Osteoblast (primary cell): ENCODE measurements at places on chromosomes 2 and 18. TPM values are rescaled to one million over a fixed set of nuclear protein-coding genes. Genes with fewer than 3 reads are reported as not detected.
A peak's percentile ranks its signal among the peaks of the same experiment; 100 is the strongest.

DNA sequence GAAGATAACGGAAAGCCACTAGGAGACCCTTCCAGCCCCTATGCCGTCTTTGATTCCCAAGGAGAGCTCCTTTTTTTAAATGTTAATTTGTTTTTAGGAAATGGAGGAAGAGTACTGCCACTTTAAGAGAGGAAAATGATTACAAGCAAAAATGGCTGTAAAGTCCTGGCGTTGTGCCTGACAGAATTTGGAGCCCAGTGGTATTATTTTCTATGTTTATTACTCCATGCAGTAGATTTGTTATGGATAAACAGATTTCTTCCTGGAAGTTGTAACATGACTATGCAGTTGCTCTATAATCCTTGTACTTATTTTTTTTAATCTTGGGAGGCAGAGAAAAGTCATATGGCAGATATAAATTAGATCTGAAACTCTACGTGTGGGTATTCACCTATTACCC lies 141.3 kb downstream of the GBX2 start:
- H3K27ac ChIP-seq, result no peak overlapping the region
- no peak overlapping the region for H3K4me3 ChIP-seq
- H3K4me1 ChIP-seq, result no peaks in the 10 kb centered on the region
- no peaks in the 10 kb centered on the region for H3K36me3 ChIP-seq
- H3K27me3 ChIP-seq, result no peaks in the 10 kb centered on the region
- no peak for DNase-seq

TMSB10 gene
- 3,633 and 4,065 TPM in 2 replicates for total RNA-seq

TMEFF2 gene
- under 0.01 TPM in 2 replicates for total RNA-seq

GRCh38 chr2:140876015-140876414 lies 1254.8 kb downstream of the LRP1B start:
- H3K4me1 ChIP-seq, result no peaks in the 10 kb centered on the region
- H3K27ac ChIP-seq, result no peak overlapping the region
- no peak overlapping the region for H3K4me3 ChIP-seq

CDH7 gene
- total RNA-seq, result not detected in 2 replicates

DNA sequence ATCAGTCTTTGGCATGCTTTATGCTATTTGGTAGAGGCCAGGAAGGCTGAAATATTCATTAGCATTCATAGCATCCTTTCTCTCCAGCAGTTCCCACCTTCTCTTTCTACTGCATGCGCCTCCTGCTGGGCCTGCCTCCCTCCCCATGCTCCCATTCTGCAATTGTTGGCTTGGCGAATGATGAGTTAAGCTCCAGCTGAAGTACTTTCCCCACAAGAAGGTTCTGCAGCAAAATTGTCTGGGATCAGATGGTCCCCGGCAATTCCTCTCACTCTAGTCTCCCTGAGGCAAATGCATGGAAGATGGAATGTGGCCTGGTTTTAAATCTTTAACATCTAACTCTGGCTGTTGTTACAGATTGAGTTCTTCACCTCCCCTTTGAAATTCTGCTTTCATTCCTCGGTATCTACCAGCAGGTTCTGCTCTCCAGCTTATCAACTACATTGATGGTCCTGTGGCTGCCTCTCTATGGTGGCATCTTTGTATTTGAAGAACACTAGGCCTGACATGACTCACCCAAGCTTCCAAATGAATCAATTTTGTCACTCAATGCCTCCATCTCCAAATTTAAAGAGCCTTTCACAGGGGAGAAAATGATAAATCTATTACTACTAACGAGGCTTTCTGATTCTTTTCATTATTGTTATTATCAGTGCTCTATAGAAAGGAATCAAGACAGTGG lies 55.9 kb downstream of the KCTD18 start:
- no peak for DNase-seq
- peaks cover 18% of the 10 kb centered on the region for H3K4me1 ChIP-seq
- no peak overlapping the region for H3K4me3 ChIP-seq
- no peaks in the 10 kb centered on the region for H3K27me3 ChIP-seq
- no peak overlapping the region for H3K27ac ChIP-seq

- H3K36me3 ChIP-seq, result peaks cover 71% of the 10 kb centered on the region
- no peak overlapping the region for H3K4me3 ChIP-seq
- DNase-seq, result no peak
Observed at GRCh38 chr2:113918229-113918628, 28.3 kb downstream of the ACTR3 start.

SRD5A2 gene
- total RNA-seq, result not detected in 2 replicates

- H3K36me3 ChIP-seq, result no peaks in the 10 kb centered on the region
- no peak overlapping the region for H3K27ac ChIP-seq
- no peaks in the 10 kb centered on the region for H3K27me3 ChIP-seq
Observed at GRCh38 chr18:54765636-54766375, 62.5 kb upstream of the RAB27B start.

- DNase-seq, result peak; percentile 67
- peak overlapping the region; percentile 35 for H3K27ac ChIP-seq
- H3K36me3 ChIP-seq, result no peaks in the 10 kb centered on the region
- H3K27me3 ChIP-seq, result no peaks in the 10 kb centered on the region
- no peak overlapping the region for H3K4me3 ChIP-seq
- peaks cover 48% of the 10 kb centered on the region for H3K4me1 ChIP-seq
Observed at GRCh38 chr2:215830304-215830703, 183.0 kb downstream of the MREG start.

DNA sequence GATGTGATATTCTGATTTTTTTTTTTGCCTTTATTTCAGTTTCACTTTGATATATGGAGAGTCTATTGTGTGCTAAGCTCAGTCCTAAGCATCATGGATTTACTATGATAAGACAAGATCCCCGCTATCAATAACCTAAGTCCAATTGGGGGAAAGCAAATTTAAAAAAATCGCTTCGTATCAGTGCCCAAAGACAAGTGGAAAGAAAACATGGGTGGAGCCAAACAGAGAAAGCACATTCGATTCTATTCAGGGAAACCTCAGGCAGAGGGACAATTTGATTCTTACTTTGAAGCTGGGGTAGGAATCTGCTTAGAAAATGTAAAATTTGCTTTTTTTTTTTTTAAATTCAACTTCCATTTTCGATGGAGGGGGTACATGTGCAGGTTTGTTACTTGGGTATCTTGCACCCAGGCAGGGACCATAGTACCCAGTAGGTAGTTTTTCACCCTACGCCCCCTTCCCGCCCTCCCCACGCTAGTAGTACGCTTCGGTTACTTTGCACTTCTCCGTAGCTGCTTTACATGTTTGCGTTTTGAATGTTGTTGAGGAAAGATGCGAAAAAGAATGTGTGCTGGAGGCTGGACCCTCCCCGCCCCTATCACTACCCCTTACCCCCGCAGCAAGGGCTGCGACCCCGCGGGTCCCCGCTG lies 12.4 kb downstream of the KIF5C start:
- H3K27ac ChIP-seq, result no peak overlapping the region
- H3K27me3 ChIP-seq, result peaks cover 45% of the 10 kb centered on the region
- peaks cover 3% of the 10 kb centered on the region for H3K4me1 ChIP-seq
- peak; percentile 48 for DNase-seq
- H3K4me3 ChIP-seq, result peak overlapping the region; percentile 68

- no peak overlapping the region for H3K4me3 ChIP-seq
- no peaks in the 10 kb centered on the region for H3K27me3 ChIP-seq
- DNase-seq, result no peak
- H3K27ac ChIP-seq, result no peak overlapping the region
- H3K4me1 ChIP-seq, result no peaks in the 10 kb centered on the region
- no peaks in the 10 kb centered on the region for H3K36me3 ChIP-seq
Observed at GRCh38 chr18:67951137-67951536, 434.6 kb upstream of the DSEL start.

DNA sequence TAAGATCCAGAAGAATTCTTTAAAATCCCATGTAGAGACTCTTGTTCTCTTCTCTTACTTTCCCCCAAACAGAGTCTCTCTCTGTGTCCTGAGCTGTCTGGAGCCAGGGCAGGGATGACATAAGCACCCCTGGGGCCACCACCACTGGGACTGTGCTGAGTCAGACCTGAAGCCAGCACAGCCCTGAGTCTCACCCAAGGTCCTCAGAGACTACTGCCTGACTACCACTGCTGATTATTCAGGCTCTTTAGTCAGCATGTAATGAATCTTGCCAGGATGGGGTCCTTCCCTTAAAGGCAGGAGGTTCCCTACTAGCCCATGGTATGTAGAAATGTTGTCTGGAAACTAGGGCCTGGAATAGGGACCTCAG lies 34.9 kb upstream of the DYNC1I2 start:
- no peak overlapping the region for H3K4me3 ChIP-seq
- no peaks in the 10 kb centered on the region for H3K36me3 ChIP-seq
- H3K27me3 ChIP-seq, result no peaks in the 10 kb centered on the region
- H3K27ac ChIP-seq, result no peak overlapping the region

GRCh38 chr2:9797681-9798556 lies 45.4 kb upstream of the TAF1B start:
- no peak overlapping the region for H3K4me3 ChIP-seq
- DNase-seq, result peak; percentile 35

DNA sequence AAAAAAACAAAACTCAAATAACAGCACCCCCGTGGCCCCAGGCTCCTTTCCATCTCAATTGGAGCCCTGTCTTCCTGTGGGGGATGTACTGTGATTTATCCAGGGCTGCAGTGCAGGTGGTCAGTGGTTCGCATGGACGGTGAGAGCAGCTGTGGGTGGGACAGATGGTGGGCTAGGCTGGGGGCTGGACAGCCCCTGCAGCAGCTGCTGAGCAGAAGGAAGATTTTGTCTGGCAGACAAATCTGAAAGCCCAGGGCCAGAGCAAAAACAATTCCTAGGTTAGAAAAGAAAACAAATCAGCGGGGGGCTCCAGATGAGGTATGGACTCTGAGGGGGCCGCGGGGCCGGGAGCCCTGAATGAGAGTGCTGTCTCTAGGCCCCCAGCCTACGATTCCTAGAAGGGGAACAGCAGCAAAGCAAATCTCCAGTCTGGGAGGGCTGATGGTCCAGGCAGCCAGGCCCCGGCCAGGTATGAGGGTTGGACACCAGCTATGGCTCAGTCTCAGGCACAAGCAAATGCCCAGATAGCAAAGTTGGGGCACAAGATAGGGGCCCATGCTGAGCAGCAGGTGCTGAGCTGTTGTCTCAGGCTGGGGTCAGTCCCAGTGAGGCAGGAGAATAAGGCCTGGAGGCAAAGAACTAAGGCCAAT lies 45.4 kb downstream of the SOWAHC start:
- no peak for DNase-seq
- H3K27ac ChIP-seq, result no peak overlapping the region
- H3K36me3 ChIP-seq, result no peaks in the 10 kb centered on the region
- H3K4me3 ChIP-seq, result no peak overlapping the region
- H3K4me1 ChIP-seq, result peaks cover 7% of the 10 kb centered on the region

- peak; percentile 92 for DNase-seq
- peak within 1 kb of the TSS; percentile 85 for H3K27ac ChIP-seq
- H3K4me1 ChIP-seq, result peaks cover 9% of the 10 kb centered on the region
- H3K4me3 ChIP-seq, result peak within 1 kb of the TSS; percentile 94
- H3K27me3 ChIP-seq, result no peaks in the 10 kb centered on the region
Observed at GRCh38 chr2:208025037-208025813, at the start of gene PLEKHM3. Gene PLEKHM3, minus strand, starts transcription at chr2:208025527. Its CDS starts 23,888 bp downstream, at chr2:208001639.

DNA sequence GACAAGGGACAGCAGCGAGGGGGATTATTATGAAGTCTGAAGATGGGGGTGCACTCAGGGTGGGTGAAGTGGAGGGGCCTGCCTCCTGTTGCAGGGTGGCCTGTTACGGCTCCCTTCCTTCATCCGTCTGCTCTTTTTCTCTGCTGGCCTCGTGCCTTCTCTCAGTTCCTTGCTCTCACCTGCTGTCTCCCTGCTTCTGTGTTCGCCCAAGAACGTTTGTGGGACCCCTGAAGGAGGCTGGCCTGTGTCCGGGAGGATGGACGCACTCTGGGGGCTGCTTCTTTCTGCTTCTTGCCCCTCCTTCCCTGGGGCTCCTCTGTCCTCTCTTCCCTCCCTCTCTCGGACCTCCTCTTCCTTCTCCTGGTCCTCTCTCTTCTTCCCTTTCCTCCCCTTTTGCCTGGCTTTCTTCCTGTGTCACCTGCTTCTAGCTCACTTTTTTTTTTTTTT lies 13.8 kb downstream of the MROH2A start:
- H3K27ac ChIP-seq, result no peak overlapping the region
- H3K27me3 ChIP-seq, result no peaks in the 10 kb centered on the region
- H3K4me1 ChIP-seq, result no peaks in the 10 kb centered on the region
- DNase-seq, result no peak

UPP2 gene
- total RNA-seq, result not detected in 2 replicates

- no peak for DNase-seq
- no peak overlapping the region for H3K27ac ChIP-seq
- no peak overlapping the region for H3K4me3 ChIP-seq
- no peaks in the 10 kb centered on the region for H3K36me3 ChIP-seq
- peaks cover 14% of the 10 kb centered on the region for H3K4me1 ChIP-seq
Observed at GRCh38 chr2:71941726-71942525, 205.7 kb downstream of the CYP26B1 start.

DNA sequence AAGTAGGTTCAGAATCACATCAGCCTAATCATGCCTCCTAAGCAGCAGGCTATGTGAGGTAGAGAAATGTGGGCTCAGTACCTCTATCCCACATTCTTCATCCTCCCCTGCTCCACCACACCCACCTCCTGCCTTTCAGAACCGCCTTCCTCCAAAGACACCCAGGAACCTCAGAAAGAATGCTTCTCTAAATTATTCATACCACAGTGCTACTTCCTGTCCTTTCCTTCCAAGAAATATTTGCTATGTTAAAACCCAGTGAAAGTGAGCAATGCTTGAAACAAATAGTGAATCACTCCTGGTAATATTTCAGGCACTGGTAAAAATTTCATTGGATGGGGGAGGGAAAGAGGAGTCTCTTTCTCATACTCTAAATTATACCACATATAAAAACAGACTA lies 24.0 kb upstream of the CREB1 start:
- H3K4me3 ChIP-seq, result no peak overlapping the region
- H3K27me3 ChIP-seq, result no peaks in the 10 kb centered on the region
- H3K36me3 ChIP-seq, result no peaks in the 10 kb centered on the region
- DNase-seq, result peak; percentile 76
- peak overlapping the region; percentile 89 for H3K27ac ChIP-seq
- peaks cover 43% of the 10 kb centered on the region for H3K4me1 ChIP-seq

CLEC4F gene
- not detected in 2 replicates for total RNA-seq

ZFAND2B gene
- 25.0 and 26.5 TPM in 2 replicates for total RNA-seq
